ENCODE measurements at places on chromosomes 16 and 17. TPM values are rescaled to one million over a fixed set of nuclear protein-coding genes. Genes with fewer than 3 reads are reported as not detected.

GRCh38 chr17:38667787-38668122 lies 7.0 kb downstream of the EPOP start:
- peaks cover 14% of the 10 kb centered on the region for H3K36me3 ChIP-seq
- H3K27me3 ChIP-seq, result peaks cover 66% of the 10 kb centered on the region
- no peak for DNase-seq
- no peak overlapping the region for H3K4me3 ChIP-seq
- H3K27ac ChIP-seq, result no peak overlapping the region

- H3K4me3 ChIP-seq, result no peak overlapping the region
- H3K4me1 ChIP-seq, result no peaks in the 10 kb centered on the region
These were observed 297.5 kb upstream of the FOXF1 start for GRCh38 chr16:86212706-86213436.

GRCh38 chr17:5640726-5641125 lies 56.4 kb upstream of the NLRP1 start:
- H3K4me3 ChIP-seq, result no peak overlapping the region
- H3K36me3 ChIP-seq, result no peaks in the 10 kb centered on the region
- peaks cover 4% of the 10 kb centered on the region for H3K27me3 ChIP-seq
- H3K27ac ChIP-seq, result no peak overlapping the region

DNA sequence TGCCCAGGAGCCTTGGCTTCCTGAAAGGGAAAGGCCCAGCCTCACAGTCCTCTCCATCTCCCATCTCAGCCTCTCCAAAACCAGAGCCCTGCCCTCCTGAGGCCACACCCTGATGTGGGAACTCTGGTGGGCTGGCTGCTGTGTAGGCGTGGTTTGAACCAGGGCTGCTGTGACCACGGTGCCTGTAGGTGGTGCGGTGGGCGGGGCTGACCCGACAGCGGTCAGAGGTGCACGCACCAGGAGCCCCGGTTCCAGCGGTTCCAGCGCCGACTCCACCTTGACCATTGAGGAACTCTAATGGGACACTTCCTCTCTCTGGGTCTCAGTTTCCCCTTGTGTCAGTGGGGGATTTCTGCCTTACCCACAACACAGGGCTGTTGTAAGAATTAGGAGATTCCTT lies 2.4 kb downstream of the RAP1GAP2 start:
- H3K36me3 ChIP-seq, result peaks cover 3% of the 10 kb centered on the region
- peaks cover 38% of the 10 kb centered on the region for H3K4me1 ChIP-seq
- no peak overlapping the region for H3K27ac ChIP-seq
- no peak overlapping the region for H3K4me3 ChIP-seq
- DNase-seq, result no peak
- H3K27me3 ChIP-seq, result peaks cover 51% of the 10 kb centered on the region

DNA sequence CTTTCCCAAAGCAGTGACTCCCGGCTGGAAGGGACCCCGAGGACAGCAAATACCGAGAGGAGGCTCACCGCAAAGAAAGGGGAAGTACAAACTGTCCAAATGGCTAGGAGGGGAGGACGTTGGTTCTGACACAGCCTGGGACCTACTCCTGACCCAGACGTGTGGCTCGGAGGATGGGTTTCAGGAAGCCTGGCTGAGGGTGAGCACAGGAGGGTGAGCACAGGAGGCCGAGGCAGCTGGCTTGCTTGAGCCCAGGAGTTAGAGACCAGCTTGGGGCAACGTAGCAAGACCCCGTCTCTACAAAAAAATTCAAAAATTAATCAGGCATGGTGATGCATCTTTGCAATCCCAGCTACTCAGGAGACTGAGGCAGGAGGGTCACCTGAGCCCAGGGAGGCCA lies 83.2 kb downstream of the C16orf78 start:
- H3K27ac ChIP-seq, result no peak overlapping the region
- peaks cover 9% of the 10 kb centered on the region for H3K4me1 ChIP-seq
- H3K27me3 ChIP-seq, result no peaks in the 10 kb centered on the region
- H3K36me3 ChIP-seq, result no peaks in the 10 kb centered on the region
- no peak overlapping the region for H3K4me3 ChIP-seq
- DNase-seq, result no peak

DNA sequence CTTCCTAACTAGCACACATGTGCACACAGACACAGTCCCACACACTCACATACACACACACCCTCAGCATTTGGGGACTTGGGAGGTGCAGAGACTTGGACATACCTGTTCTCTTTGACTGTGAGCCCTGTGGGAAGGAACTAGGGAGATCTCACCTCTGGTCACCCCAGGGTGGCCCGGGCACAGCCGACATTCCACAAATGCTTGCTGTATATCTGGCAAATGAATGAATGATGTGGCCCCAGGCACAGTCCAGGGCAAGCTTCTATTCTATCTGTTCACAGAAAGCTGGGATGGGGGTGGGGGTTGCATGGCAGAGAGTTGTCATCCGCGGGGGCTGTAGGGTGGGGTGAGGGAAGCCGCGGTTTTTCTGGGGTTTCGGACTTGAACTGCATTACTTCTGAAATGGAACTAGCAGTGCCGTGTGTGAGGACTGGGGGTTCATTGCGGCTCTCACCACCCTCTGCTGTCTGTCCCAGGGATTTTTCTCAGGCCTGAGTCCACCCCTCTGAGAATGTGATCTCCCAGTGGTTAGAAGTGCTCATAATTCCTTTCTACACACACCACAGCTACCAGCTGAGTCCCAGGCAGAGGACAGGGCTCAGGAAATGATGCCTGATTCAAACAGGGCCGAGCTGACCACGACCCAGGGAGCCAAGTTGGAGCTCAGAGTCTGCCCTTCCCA lies 3.3 kb upstream of the RIPOR1 start:
- peaks cover 7% of the 10 kb centered on the region for H3K27me3 ChIP-seq
- H3K27ac ChIP-seq, result no peak overlapping the region
- DNase-seq, result no peak

GRCh38 chr16:50002190-50002589 lies 22.8 kb upstream of the CNEP1R1 start:
- H3K4me3 ChIP-seq, result no peak overlapping the region
- no peaks in the 10 kb centered on the region for H3K36me3 ChIP-seq
- peaks cover 13% of the 10 kb centered on the region for H3K27me3 ChIP-seq
- no peaks in the 10 kb centered on the region for H3K4me1 ChIP-seq
- no peak overlapping the region for H3K27ac ChIP-seq

- no peak for DNase-seq
- peaks cover 16% of the 10 kb centered on the region for H3K36me3 ChIP-seq
- H3K4me1 ChIP-seq, result no peaks in the 10 kb centered on the region
- no peak overlapping the region for H3K27ac ChIP-seq
These were observed 286.7 kb downstream of the IRX3 start for GRCh38 chr16:53999841-54000240.

- no peak overlapping the region for H3K27ac ChIP-seq
- H3K4me3 ChIP-seq, result no peak overlapping the region
- DNase-seq, result no peak
These were observed 6.8 kb downstream of the RSL1D1 start for GRCh38 chr16:11844499-11844898.

- peaks cover 20% of the 10 kb centered on the region for H3K27me3 ChIP-seq
- no peak overlapping the region for H3K27ac ChIP-seq
- H3K36me3 ChIP-seq, result no peaks in the 10 kb centered on the region
These were observed 19.9 kb upstream of the GPATCH8 start for GRCh38 chr17:44522883-44523671.

- peaks cover 9% of the 10 kb centered on the region for H3K36me3 ChIP-seq
- H3K4me1 ChIP-seq, result peaks cover 55% of the 10 kb centered on the region
- H3K27me3 ChIP-seq, result no peaks in the 10 kb centered on the region
- peak overlapping the region; percentile 50 for H3K4me3 ChIP-seq
- peak; percentile 69 for DNase-seq
These were observed 29.4 kb downstream of the HMOX2 start for GRCh38 chr16:4505356-4506147.

DNA sequence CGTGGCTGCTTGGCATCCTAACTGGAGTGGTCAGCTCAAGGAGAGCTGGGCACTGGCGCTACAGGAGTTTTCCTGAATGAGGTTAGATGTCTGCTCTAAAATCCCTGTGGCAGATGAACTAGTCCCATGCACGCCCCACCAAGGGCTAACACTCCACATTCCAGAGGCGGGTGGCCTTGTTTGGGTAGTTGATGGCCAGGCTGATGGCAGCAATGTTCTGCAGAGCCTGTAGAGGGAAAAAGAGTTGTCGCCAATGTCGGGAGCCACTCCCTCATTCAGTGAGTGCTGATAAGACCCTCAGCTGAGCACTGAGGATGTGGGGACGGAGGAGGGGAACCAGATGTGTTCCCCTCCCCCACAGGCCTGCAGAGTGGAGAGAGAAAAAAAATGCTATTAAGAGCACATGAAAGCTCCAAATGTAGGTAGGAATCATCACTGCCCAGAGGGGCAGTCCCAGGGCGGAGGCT lies 42.5 kb upstream of the ATP2A3 start:
- H3K4me3 ChIP-seq, result no peak overlapping the region
- H3K36me3 ChIP-seq, result peaks cover 2% of the 10 kb centered on the region
- no peak overlapping the region for H3K27ac ChIP-seq
- H3K4me1 ChIP-seq, result peaks cover 4% of the 10 kb centered on the region
- DNase-seq, result no peak

GRCh38 chr16:56919099-56919800 lies 12.7 kb upstream of the HERPUD1 start:
- peaks cover 4% of the 10 kb centered on the region for H3K27me3 ChIP-seq
- H3K4me3 ChIP-seq, result no peak overlapping the region
- peaks cover 27% of the 10 kb centered on the region for H3K4me1 ChIP-seq
- no peak overlapping the region for H3K27ac ChIP-seq
- DNase-seq, result no peak

- peak overlapping the region; percentile 72 for H3K27ac ChIP-seq
- peaks cover 16% of the 10 kb centered on the region for H3K4me1 ChIP-seq
- no peaks in the 10 kb centered on the region for H3K36me3 ChIP-seq
- H3K4me3 ChIP-seq, result peak overlapping the region; percentile 86
- DNase-seq, result peak; percentile 33
These were observed 652 bp downstream of the VPS35L start for GRCh38 chr16:19555938-19556771.

DNA sequence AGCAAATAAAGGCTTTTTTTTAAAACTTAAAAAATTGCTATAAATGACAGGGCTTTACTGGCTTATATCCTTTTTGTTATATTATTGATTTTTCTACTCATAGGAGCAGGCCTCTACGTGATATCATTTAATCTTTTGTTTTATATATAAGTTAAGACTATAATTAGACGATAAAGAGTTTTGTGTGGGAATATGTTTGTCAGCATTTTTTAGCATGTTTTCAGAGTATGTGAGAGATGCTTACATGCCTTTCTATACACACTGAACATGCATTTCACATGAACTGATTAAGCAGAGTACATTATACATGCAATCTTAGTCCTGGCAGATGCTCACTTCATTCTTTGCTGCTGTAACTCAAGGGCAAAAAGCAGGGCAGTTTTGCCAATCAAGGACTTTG lies 7.7 kb upstream of the KRT222 start:
- H3K4me1 ChIP-seq, result peaks cover 4% of the 10 kb centered on the region
- H3K27ac ChIP-seq, result no peak overlapping the region
- H3K4me3 ChIP-seq, result no peak overlapping the region
- DNase-seq, result no peak
- peaks cover 23% of the 10 kb centered on the region for H3K27me3 ChIP-seq

GRCh38 chr17:28545787-28546415 lies 6.5 kb downstream of the UNC119 start:
- DNase-seq, result no peak
- H3K4me1 ChIP-seq, result peaks cover 32% of the 10 kb centered on the region
- no peak overlapping the region for H3K4me3 ChIP-seq
- H3K27ac ChIP-seq, result no peak overlapping the region

DNA sequence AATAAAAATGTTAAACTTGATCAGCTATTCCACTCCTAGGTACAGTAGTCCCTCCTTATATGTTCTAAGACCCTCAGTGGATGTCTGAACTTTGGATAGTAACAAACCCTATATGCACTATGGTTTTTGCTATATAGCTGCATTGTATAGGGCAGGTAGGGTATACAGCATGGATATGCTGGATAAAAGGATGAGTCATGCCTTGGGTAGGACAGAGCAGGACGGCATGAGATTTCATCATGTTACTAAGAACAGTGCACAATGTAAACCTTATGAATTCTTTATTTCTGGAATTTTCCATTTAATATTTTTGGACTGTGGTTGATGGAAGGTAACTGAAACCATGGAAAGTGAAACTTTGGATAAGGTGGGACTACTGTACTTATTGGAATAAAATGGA lies 235.1 kb downstream of the CEP112 start:
- peaks cover 4% of the 10 kb centered on the region for H3K36me3 ChIP-seq
- H3K27ac ChIP-seq, result no peak overlapping the region
- H3K4me1 ChIP-seq, result no peaks in the 10 kb centered on the region

DNA sequence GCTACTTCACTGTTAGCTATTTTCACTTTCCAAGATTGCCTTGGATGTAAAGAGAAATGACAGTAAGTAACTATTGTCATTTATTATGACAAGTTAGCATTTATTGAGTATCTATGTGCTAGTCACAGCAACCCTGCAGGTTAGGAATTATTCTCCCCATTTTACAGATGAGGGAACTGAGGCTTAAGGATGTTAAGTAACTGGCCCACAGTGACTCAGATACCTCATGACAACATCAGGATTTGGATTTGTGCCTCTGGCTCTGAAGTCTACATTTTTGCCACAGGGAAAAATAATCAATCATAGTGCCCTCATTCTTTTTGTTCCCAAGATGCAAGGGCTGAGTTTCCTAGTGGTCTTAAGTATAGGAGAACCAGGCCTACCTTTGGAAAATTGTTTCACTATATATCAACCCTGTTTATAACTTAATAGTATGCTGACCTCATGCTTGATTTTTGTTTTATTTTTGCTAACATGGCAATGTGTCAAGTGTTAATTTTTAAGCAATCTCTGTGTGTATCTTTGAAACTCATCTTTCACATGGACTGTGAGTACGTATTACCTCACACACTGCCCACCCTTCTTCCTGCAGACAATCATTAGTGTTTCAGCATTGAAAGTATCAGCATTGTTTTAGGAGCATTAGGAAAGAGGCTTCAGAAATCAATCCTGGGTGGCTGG lies 105.0 kb downstream of the TANGO6 start:
- peaks cover 33% of the 10 kb centered on the region for H3K36me3 ChIP-seq
- H3K4me1 ChIP-seq, result no peaks in the 10 kb centered on the region
- H3K27ac ChIP-seq, result no peak overlapping the region
- no peaks in the 10 kb centered on the region for H3K27me3 ChIP-seq

- no peak for DNase-seq
- no peaks in the 10 kb centered on the region for H3K36me3 ChIP-seq
These were observed 51.5 kb downstream of the GPRC5B start for GRCh38 chr16:19833176-19833575.

GRCh38 chr17:16459855-16460550 lies 32.0 kb downstream of the LRRC75A start:
- H3K36me3 ChIP-seq, result peaks cover 4% of the 10 kb centered on the region
- DNase-seq, result no peak
- H3K27ac ChIP-seq, result no peak overlapping the region
- no peaks in the 10 kb centered on the region for H3K27me3 ChIP-seq
- H3K4me3 ChIP-seq, result no peak overlapping the region
- peaks cover 2% of the 10 kb centered on the region for H3K4me1 ChIP-seq

SEPTIN12 gene
- total RNA-seq, result not detected

KRTAP4-4 gene
- total RNA-seq, result not detected

UTS2R gene
- total RNA-seq, result not detected

MTMR4 gene
- 75.6 TPM for total RNA-seq

ADORA2B gene
- total RNA-seq, result 7.0 TPM

NPIPA2 gene
- total RNA-seq, result 1.3 TPM

CETP gene
- 0.12 TPM for total RNA-seq

ATP1B2 gene
- total RNA-seq, result 0.10 TPM

HS3ST3B1 gene
- 5.9 TPM for total RNA-seq

All from activated naive CD8-positive, alpha-beta T cell treated with anti-CD3 and anti-CD28 coated beads for 36 hours (primary cell).